ENCODE measurements at places on chromosomes 16 and 17.
A peak's percentile ranks its signal among the peaks of the same experiment; 100 is the strongest.

GRCh38 chr17:69406941-69407340 is 7.6 kb upstream of the MAP2K6 start:
- DNase-seq, result no peak

DNA sequence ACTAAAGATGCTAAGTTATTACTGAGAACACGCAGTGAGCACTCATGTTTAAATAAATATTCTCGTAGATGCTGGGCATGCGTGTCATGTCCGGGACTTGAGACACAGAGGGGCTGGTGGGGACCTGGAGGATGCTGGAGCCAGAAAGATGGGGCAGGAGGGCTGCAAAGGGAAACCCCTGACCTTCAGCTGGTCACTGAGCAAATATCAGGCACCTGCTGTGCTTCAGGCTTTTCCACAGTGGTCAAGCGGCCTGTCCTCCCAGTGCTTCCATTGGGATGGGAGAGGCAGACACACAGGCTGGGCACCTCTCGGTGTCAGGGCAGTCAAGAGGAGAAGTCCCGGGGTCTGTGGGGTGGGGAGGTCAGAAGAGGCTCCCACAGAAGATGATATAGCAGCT is 211.4 kb downstream of the GSG1L start:
- no peak for DNase-seq

- no peak for DNase-seq
Observed at GRCh38 chr16:57147381-57148221, 38.2 kb downstream of the PSME3IP1 start.

DNA sequence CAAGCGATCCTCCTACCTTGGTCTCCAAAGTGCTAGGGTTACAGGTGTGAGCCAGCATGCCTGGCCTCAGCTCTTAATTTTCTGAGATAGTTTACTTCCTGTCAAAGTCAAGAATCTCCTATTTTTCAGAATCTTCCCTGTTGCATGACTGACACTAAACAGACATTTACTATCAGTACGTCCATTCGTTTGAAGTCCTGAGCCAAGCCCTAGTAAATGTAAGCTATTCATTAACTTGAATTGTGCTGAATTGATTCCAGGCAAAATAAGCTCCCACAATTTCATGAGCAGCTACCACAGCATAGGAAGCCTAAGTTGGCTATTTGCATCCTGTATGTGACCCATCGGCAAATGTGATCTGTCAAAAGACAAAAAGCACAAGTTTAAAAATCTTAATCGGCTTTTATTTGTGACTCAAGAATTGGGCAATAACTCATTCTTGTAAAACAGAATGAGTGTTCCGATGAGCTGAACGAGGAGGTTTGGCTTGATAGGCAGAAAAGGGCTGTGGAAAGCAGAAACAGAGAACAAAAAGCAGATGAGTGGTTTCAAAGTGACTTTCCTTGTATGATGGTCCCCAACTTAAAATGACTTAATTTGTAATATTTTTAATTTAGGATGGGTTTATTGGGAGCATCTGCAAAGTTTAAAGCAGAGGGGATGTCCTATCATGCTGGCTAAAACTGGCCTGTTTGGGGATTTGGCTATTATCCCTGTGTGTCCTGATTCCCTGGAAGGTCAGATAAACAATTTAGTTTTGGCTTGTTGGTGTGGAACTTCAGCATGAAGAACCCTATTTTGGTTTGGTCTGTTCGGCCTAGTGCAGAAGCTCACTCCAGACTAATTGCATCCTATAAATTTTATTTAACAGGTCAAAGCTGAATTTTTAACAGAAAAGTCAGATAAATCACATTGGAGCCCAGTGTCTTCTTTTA is 14.2 kb downstream of the RNF112 start:
- DNase-seq, result no peak

GRCh38 chr17:13601776-13602551 is at the start of gene HS3ST3A1:
TSS of gene HS3ST3A1 (minus strand) at chr17:13601929. CDS start at chr17:13601129, 800 bp downstream.
- peak; percentile 70 for DNase-seq

DNA sequence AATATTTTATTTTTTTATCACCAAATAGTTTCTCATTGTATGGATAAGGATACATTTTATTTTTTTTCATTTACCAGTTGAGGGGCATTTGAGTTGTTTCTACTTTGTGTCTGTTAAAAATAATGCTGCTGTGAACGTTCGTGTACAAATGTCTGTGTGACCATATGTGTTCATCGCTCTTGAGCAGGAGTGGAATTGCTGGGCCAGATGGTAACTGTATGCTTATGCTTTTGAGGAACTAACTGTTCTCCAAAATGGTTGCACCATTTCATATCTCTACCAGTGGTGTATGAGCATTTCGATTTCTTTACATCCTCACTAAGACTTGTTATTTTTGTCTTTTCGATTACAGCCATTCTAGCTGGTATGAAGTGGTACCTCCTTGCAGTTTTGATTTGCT is 212.5 kb upstream of the N4BP1 start:
- no peak for DNase-seq

DNA sequence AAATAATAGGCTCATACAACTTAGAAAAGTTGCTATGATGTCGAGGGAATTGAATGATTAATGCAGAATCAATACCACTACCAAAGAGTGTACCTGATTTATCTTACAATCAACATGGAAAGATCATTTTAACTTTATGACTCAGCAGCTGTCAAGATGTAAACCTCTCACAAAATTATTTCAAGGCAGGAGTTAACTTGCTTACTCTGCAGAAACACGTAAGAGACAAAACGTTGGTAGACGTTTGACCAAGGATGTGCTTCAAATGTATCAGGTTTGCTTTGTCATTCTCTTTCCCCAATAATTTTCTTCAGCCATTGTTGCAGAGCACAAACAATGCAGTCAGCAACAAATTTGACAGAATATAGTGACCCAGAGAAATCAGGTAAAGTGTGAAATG is 415.8 kb upstream of the KIF2B start:
- no peak for DNase-seq

DNA sequence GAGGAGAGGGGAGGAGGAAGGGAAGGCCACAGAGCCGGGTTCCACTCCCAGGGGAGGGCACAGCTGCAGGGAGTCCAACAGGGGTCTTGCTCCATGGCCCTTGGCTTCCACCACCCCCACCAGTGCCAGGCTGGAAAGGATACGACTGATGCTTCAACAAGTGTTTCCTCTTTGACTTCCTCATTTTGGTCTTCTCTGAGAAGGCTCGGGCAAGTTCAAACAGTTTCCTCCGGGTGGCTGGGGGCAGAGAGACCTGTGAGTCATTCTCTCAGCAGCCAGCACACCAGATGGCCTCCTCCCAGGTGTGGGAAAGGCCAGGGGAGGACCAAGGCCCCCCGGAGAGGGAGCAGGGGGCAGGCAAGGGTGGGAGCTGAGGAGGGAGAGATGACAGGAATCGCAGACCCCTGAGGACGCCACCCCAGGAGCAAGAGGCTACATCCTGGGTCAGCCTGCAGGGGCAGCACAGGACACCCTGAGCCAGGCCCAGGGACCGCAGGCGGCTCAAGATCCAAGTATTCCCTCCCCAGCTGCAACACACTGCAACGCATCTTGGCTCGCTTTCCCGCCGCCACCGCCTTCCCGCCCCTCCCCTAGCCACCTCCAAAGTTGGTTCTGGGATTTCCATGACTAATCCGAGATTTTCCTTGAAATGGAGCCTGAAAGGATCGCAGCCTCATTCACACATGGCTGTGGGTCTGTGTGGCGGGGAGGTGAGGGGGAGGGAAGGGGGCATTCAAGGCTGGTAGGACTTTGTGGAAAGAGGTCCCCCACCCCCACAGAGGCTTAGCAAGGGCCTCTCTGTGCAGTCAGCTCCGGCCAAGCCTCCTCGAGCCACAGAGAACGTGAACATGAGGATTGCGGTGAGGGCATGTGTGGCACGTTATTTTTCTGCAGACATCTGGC is 18.4 kb upstream of the MRPS23 start:
- DNase-seq, result no peak

DNA sequence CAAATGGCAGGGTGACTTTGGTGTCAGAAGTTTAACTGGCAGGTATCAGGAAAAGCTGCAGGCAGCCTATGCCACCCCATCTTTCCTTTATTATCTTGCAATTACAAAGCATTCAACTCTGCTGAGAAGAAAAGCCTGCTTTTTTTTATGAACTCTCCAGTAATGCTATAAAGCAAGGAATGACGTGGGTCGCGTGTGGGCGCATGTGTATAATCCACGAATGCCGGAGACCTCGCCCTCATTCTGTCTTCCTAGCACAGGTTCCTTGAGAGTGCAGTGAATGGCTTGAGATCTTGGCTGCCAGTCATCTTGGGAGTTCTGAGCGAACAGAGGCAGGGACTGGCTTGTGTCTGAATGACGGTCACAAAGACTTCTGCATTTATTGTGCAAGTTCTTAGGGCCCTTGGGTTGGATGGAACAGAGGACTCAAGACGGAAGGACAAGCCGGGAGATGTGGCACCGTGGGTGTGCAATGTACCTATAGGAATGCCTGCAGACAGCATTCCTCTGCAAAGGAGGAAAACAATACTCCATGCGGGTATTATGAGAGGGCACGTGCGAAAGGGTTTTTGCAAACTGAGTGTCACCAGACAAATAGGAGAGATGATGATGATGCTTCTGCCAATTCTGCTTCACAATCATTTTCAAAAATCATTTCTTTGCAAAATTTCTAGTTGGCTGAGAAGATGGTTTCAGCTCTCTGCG is 96.1 kb upstream of the ELAC2 start:
- DNase-seq, result no peak
